ENCODE measurements at places on chromosomes 7 and 10.

GRCh38 chr7:106216517-106216922 is 68.3 kb downstream of the NAMPT start:
- DNase-seq = no peak

- DNase-seq = peak; percentile 5
Observed at GRCh38 chr10:84429926-84430520, 101.6 kb downstream of the CCSER2 start.

GRCh38 chr10:22727663-22728062 is 13.3 kb upstream of the PIP4K2A start:
- DNase-seq = no peak

GRCh38 chr10:132765435-132765834 is 20.5 kb downstream of the NKX6-2 start:
- DNase-seq = no peak

- no peak for DNase-seq
Observed at GRCh38 chr7:73683788-73684693, 644 bp downstream of the BUD23 start.
